Keratinocyte (primary cell): ENCODE measurements at places on chromosomes 1 and 21.

DNA sequence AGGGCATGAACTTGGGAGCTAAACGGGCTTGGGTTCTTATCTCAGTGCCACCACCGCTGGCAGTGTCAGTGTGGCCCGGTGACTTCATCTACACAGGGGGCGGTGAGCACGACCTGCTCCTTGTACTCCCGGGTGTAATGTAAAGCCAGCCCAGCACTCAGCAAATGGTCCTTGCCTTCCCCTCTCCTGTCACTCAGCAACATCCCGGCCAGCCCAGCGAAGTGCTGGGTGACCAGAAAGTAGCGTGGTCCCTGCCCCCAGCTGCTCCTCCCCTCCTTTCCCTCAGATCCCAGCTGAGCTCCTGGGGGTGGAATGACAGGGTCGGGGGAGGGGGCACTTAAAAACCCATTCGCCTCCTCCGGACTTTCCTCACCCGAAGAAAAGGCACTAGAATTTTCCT, 7.2 kb downstream of the KCNN3 start:
- no peak for DNase-seq

DNA sequence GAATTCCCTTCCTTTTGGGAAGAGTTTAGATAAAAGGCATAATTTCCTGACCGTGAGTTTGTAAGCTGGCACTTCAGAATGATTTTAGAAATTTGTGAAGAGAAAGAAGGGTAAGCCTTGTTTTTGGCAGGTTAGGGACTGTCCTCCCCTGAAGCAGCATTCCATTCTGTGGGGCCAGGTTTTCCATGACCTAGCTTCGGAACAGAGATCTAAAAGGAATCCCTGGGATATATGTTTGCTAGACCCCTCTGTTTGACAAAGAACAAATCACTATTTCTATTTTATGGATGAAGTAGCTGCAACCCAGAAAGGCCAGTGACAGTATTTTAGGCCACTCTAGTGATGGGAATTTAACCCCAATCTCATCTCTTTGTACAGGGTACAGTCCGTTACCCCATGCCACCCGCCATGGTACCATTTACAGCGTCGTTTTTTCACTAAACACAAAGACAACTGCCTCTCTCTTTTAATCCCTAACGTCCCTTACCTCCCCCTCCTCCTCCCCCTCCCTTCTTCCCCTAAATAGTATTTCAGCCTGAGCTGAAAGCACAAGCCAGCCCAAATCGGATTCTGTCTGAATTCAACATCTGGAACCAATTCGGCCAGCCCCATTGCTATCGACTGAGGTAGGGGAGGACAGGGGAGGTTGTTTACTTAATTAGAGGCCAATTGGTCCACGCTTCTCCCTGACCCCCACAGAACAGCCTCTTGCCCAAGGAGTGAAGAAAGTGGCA, 23.4 kb upstream of the IKBKE start:
- DNase-seq, result no peak

GRCh38 chr1:228204958-228205357, 2.9 kb upstream of the OBSCN start:
- DNase-seq, result no peak

DNA sequence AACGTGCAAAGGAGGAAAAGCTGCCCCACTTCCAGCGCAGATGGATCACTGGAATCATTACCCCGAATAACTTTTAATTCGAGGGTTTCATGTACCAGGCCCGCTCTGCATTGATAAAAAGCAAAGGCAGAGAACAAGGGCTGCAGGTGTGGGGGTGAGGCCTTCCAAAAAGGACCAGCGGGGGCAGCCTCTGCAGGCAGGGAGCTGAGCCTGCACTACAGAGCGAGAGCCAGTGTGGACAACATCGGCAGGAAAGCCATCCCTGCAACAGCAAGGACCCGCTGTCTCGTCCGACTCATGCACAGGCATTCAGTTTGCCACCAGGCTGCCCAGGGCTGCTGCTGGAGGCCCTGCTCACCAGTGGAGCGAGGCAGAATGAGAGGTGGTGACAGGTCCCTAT, 27.1 kb upstream of the AJAP1 start:
- no peak for DNase-seq

GRCh38 chr1:94606471-94606870, 64.9 kb upstream of the F3 start:
- no peak for DNase-seq

- no peak for DNase-seq
Measured at GRCh38 chr1:171509191-171509590, 23.9 kb downstream of the PRRC2C start.
